ENCODE measurements at places on chromosomes 1 and 21.
A peak's percentile ranks its signal among the peaks of the same experiment; 100 is the strongest.

- no peak for DNase-seq
Observed at GRCh38 chr1:64748222-64748621, 3.3 kb downstream of the RAVER2 start.

DNA sequence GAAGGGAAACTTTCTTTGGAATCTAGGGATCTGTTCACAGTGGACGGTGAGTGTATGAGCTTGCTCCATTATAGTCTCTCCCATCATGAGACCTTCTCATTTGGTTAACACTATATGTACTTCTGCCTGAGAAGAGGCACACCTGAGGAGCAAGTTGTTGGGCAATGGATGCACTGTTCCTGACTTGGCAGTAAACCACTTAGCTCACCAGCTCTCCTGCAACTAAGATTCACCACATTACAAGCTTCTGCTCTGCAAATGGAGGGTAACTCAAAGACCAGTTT is 10.2 kb downstream of the MACF1 start:
- DNase-seq = no peak

DNA sequence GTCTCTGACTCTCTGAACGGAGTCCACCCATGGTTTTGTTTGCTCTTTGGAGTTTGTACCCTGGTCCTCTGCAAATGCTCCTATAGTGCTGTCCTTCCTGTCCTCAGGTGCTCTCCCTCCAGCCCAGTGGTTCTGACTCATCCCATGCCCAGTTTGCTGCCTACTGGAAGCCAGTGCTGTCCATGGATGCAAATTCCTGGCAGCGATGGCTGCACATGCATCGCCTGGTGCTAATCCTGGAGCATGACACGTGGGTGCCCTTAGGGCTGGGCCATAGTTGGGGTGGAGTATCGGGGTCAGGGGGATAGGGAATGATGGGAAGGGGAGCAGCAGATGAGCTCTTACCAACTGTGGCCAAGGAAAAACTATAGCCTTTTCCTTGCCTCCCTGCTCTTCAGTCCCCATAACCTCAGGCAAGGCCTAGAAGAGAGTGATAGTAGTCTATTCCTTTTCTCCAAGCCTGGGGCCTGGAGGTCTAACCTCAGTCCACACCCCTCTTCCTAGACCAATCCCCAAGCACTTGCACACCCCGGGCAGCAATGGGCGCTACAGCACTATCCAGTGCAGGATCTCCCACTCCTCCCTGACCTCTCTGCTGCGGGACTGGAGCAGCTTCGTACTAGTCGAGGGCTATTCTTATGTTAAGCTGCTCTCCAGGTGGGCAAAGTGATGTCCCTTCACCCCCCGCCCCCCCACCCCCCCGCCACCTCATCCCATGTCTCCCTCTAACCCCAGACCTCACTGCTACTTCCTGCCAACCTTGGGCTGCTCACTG is 31.6 kb downstream of the HYI start:
- DNase-seq = no peak

- no peak for DNase-seq
Observed at GRCh38 chr1:25773441-25774125, 26.4 kb upstream of the SELENON start.

- no peak for DNase-seq
Observed at GRCh38 chr1:64645735-64646134, 99.1 kb upstream of the RAVER2 start.

DNA sequence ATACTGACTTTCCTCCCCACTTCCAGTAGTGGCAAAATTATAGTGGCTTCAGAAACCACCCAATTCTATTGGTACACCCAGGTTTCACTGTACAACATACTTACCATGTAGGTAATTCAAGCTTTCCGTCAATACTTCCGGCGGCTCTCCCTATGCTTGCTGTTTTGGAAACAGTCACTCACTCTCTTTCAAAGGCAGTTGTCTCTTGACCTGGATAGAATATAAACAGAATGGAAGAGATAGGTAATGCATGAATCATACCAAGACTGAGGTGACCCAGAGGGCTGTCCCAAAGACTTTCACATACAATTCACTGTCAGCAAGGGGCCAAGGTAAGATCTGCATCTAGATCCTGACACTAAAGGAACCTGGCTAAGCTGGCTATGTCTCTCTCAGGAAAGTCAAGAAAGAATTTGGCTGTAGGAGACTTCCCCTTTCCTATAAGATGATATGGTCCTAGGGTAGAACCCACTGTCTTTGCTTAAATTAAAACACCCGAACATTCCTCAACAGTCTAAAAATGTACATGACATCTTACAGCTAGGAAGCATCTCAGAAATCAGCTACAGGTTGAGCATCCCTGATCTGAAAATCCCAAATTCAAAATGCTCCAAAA is 59.6 kb downstream of the LUZP1 start:
- no peak for DNase-seq

GRCh38 chr1:186903374-186904136 is 74.8 kb downstream of the PLA2G4A start:
- DNase-seq = no peak

- DNase-seq = no peak
Observed at GRCh38 chr1:72636631-72637030, 354.3 kb upstream of the NEGR1 start.

DNA sequence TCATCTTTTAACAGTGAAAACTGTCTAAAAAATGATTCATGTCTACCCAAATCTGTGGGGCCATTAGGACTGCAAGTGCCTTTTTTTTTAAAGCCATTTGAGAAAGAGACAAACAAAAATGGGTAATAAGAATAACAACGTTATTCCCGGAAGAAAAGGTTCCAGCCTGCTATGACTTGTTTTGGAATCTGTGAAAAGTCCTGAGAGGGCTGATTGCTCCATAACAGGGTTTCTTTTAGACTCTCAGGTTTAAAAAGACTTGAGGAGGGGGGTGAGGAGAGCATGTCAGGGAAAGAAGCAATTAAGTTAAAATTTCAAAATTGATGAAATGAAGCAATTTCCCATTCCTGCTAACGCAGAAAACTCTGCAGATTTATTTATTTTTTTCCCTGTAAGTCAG is 56.4 kb downstream of the CACHD1 start:
- no peak for DNase-seq

- no peak for DNase-seq
Observed at GRCh38 chr1:165632491-165632890, 1.5 kb downstream of the MGST3 start.

DNA sequence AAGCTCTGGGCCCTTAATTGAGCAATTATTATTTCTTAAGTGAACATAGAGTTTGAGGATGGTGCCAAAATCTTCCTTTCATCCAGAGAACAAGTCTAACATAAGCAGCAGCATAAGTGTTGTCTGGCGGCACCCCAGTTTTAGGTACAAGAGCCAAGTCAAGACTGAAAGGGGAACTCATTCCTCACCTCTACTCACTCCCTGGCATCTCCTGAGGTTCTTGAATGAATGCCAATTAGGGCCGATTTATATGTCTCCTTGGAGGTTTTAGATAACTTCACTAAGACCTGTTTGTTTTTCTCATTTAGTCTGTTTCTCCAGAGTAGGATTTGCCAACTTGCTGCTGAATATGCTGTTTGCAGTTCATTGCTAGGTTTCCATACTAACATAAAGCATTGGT is 42.6 kb upstream of the ADGRL2 start:
- no peak for DNase-seq

- DNase-seq = peak; percentile 52
Observed at GRCh38 chr1:93631626-93632365, 49.8 kb downstream of the BCAR3 start.

DNA sequence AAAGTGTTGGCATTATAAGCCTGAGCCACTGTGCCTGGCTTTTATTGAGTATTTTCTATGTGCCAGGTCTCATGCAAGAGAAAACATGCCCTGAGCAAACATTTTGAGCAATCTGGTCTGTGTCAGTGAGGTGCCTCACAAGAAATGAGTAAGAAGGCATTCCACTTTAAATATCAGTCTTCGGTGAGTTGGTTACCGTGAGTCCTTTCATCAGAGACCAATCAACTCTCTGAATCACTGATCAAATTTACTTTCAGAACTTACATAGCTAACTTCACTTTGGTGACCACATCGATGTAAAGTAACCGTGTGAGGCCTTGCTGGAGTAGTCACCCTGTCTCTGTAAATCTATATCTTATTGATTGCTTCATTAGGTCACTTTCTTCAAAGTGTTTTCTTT is 14.3 kb upstream of the DDX59 start:
- DNase-seq = no peak

GRCh38 chr1:29176576-29176975 is 5.1 kb downstream of the SRSF4 start:
- DNase-seq = no peak

DNA sequence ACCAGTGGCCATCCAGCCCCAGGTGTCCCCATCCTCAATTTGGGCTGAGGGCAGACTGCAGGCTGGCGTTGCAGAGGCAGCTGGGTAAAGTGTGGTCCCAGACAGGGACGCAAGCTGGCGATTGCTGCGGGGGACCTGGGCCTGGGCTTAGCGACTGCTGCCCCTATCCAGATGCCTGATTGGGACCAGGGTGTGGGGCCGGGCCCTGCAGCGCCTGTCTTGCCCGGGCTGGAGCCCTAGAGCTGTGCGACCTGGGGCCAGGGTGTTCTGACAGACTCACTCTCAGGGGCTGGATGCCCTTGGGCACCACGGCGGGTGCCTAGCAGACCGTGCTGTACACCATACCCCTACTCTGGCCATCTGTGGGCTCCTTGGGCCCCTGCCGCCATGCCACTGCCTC is 16.2 kb upstream of the FAAP20 start:
- DNase-seq = no peak

DNA sequence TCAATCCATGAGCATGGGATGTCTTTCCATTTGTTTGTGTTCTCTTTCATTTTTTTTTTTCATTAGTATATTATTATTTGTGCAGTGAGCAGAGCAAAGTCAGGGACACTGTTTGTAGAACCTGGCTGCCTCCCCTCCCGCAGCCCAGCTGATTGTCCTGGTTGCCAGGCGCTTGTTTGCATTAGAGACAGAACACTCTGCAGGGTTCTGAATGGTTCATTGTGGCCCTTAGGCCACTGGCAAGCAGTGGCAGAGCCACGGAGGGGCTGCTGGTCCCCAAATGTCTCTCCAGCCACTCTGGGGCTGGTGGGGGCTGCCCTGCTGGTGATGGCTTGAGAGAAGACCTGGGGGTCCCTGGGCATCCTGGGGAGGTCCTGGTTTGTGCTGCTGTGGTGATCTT is 29.0 kb downstream of the ETS2 start:
- no peak for DNase-seq

GRCh38 chr1:113912594-113913311 is 7.6 kb downstream of the DCLRE1B start:
- no peak for DNase-seq

DNA sequence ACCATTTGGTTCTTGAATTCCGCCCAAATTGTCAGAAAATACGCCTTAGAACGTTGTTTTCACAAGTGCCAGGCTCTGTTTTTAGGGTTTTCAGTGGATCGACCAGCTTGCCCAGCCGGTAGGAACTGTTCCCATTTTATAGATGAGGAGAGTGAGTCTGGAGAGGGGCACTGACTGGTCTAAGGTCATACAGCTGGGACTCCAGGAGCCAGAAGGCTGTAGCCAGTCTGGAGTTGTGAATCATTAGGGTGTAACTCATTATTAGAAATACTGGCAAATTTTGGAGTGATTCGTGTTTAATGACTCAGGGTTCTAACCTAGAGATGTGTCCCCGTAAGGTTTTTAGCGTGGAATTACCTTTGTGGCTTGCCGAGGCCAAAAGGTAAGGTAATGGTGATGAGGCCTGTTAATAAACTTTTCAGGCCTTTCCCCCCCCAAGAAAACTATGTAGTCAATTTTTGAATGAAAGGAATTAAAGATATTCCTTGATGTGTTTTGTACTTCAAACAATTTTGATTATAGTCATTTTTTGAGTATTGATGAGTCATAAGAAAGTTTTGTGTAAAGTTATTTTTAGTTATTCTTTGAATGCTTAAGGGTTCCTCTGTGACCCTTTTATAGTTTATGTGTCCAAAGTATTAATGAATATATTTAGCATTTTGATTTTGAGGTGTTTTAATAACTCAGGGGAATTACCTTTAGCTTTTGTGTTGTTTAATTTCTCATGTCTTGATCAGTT is 2.1 kb downstream of the DYRK1A start:
- DNase-seq = no peak

DNA sequence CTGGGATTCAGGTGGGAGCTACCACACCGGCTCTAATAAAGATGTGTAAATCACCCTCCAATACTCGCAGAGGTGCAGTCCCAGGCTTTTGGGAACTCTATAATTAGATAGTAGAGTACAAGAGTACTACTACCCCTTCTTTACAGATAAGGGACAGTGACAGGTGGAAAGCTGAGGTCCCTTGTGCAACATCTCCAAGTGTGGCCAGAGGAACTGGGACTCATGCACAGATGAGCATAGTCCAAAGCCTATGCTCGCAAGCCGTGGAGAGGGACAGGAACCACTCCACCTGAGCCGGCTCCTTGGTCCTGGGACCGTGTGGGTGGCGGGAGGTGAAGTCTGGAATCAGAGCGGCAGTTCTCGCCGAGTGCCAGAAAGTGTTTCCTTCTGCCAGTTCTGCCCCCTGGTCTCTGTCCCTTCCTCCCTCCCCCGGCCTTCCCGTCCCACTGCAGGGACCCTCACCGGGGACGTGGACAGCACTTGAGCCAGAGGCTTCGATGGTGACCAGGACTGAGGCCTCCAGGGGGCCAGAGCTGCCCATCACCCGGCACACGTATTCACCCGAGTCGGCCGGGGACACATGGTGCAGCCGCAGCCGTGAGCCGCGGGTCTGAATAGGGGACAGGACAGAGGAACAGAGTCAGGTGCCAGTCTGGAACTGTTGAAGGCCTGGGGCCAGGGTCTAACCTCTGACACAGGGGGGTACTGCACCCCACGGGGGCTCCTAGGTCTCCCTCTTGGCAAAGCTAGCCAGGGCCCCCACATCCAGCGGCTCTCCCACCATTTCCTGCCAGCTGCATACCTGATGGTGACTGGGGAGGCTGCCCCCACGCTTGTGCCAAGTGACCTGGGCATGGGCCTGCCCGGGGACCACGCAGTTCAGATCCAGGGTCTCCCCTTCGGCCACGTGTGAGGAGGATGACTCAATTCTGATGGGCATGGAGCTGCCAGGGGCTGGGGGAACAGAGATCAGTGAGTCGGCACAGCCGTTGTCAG is 33.9 kb downstream of the LDLRAD2 start:
- DNase-seq = no peak

GRCh38 chr1:246091477-246091876 is 415.6 kb downstream of the SMYD3 start:
- no peak for DNase-seq

DNA sequence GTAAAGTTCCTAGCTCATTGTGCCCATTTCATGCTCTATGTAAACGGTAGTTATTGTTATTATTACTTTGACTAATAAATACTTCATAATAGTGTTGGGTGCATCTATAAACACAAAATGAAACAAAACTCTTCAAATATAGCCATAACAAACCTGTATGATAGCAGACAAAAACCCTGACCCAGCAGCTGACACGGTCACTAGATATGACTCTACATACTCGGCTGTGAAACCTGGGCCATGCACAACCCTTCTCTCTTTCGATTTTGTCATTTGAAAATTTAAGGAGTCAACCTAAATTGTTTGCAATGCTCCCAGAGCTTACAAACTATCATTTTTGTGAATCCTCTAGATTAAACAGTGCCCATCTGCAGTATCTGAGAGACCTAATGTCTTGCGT is 8.0 kb upstream of the RGS13 start:
- DNase-seq = no peak

GRCh38 chr1:113701429-113701828 is 57.9 kb downstream of the PHTF1 start:
- no peak for DNase-seq

- no peak for DNase-seq
Observed at GRCh38 chr1:235986869-235987268, 78.0 kb downstream of the NID1 start.

- DNase-seq = no peak
Observed at GRCh38 chr1:170012920-170013319, 61.6 kb downstream of the KIFAP3 start.

Data from SK-N-DZ (cell line).